Activated CD4-positive, alpha-beta T cell treated with anti-CD3 and anti-CD28 coated beads, Interleukin-2, amount 50 U/mL, for 4 hours (primary cell): ENCODE measurements at places on chromosomes 3 and 15.

- DNase-seq = no peak
Observed at GRCh38 chr15:87681104-87681503, 575.4 kb downstream of the NTRK3 start.

- DNase-seq = no peak
Observed at GRCh38 chr3:129723558-129724324, 117.3 kb upstream of the PLXND1 start.

DNA sequence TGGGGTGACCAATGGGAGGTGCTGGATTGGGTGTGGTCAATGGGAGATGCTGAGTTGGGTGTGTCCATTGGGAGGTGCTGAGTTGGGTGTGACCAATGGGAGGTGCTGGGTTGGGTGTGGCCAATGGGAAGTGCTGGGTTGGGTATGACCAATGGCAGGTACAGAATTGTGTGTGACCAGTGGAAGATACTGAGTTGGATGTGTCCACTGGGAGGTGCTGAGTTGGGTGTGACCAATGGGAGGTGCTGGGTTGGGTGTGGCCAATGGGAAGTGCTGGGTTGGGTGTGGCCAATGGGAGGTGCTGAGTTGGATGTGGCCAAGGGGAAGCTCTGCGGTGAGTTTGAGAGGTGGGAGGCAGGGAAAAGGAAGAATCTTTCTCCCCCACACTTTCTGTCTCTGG lies 250.0 kb upstream of the PROK2 start:
- DNase-seq = no peak

- DNase-seq = no peak
Observed at GRCh38 chr15:57692709-57693108, 13.8 kb upstream of the POLR2M start.

DNA sequence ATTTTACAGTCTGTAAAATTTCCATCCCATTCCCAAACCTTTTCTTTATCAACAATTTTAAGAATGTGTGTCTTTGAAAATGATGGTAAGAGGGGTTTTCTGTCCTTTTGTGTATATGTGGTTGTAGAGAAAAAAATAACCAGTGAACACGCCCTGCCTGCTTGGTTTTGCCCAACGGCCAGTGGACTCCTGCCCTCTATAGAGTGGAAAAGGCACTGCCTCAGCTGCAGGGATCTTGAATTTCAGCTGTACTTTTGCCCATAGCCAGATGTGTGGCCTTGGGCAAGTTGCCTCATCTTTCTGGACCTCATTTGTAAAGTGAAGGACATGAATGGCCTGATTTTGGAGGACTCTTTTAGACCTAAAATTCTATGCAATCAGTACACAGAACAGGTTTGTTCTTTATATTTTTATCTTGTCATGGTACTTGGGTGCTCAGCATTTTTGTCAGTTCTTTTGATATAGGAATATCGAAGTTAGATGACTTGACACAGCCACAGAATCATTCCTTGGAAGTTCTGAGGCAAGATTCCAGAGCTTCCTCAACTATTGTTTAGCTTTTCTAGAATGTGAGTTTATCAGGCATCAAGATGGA lies 81.0 kb downstream of the CLDN11 start:
- no peak for DNase-seq

DNA sequence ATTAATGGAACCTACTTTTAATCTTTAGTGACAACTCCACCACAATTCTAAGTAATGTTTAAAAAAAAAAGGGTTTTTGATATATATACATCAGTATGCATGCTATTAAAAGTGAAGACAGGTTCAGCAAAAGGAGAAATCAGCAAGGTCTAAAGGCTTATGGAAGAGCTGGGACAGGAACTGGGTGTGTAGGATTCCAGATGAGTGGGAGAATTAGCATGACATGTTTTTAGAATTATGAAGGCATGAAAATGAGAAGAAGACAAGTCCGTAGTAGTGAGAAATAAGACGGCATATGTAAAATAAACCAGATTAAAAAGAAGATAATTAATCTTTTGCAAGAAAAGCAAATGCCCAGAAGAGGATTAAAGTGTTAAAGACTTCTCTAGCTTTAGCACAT lies 52.0 kb downstream of the CBLB start:
- DNase-seq = no peak

- no peak for DNase-seq
Observed at GRCh38 chr3:190366133-190366532, 21.8 kb upstream of the CLDN16 start.

- DNase-seq = no peak
Observed at GRCh38 chr15:61549727-61550126, 320.6 kb upstream of the RORA start.

GRCh38 chr15:77507911-77508310 lies 87.2 kb downstream of the HMG20A start:
- DNase-seq = no peak

DNA sequence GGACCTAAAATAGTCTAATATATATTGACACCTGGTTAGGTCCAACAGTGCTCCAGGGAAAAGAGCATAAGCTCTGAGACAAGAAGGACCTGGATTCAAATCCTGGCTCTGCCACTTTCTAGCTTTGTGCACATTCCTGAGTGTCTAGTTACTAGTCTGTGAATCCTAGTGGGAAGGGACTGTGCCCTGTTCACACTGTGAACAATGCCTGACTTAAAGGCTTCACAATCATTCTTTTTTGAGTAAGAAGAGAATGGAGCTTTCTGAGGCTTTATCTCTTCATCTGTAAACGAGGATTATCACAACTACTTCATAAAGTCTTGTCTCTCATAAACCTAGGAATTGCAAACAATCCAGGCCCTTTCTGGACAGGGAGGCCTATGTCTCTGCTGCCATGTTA lies 235.9 kb downstream of the SOX2 start:
- DNase-seq = no peak

DNA sequence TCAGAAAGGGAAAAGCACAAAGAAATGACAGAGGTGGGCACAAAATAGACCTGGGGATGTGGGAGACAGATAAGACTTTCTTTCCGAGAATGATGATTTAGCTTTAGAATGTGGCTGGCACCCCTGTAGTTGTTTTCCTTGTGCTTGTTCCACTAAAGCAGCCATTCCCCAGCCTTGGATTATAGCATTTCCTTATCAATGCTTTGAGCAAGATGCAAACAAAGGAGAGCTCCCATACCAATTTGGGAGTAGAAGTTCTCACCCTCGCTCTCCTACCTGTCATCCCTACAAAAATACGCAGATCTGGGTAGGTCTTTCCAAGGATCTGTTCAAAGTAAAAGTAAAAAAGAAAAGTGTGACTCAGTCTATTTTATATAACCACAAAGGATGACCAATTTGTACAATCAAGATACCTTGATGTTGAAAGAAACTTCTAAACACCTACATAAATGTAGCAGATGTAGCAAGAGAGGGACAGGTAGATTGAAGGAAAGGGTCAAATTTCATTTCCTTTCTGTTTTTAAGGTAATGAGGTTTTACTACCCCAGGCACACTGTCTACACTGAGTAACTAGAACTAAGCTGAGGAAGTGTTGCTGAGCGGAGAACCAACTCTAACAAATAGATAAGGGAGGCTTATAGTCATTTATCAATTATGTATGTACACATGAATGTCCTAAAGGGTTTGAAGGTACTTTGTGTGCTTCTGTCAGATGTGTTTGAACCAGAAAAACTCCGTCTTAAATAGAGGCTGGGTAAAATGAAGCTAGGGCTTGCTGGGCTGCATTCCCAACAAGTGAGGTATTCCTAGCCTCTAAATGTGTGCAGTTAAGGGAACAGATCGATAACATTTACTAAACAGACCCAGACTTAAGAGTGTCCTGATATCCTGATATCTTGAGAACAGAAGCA lies 91.1 kb upstream of the LRRN1 start:
- DNase-seq = no peak

DNA sequence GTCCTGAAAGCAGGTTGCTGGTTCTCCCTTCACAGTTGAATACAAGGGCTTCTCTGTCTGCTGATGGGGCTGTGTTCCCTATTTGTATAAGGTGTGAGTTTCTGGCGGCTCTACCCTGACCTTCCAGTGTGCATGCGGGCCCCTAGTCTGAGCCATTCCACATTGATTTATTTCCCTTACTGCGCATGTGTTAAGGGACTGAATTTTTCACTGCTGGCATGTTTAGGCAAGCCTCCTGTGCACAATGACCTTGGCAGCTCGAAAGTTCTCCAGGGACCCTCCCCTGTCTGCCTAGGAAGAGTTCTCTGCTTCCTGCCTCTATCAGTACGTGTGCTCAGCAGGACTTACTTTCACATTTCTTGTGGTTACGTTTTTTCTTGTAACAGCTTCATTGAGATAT lies 11.4 kb downstream of the TRAK1 start:
- DNase-seq = no peak

- no peak for DNase-seq
Observed at GRCh38 chr3:165195241-165195639, 944 bp downstream of the SLITRK3 start.

- no peak for DNase-seq
Observed at GRCh38 chr3:148208975-148209374, 488.7 kb upstream of the AGTR1 start.

GRCh38 chr3:15973940-15974339 lies 176.2 kb upstream of the ANKRD28 start:
- no peak for DNase-seq

GRCh38 chr3:143885780-143886427 lies 37.6 kb upstream of the SLC9A9 start:
- DNase-seq = no peak

GRCh38 chr15:83410532-83410931 lies 36.6 kb upstream of the SH3GL3 start:
- DNase-seq = no peak

- DNase-seq = no peak
Observed at GRCh38 chr15:29635513-29636098, 186.7 kb downstream of the TJP1 start.

- DNase-seq = no peak
Observed at GRCh38 chr3:37053337-37053736, 60.0 kb downstream of the MLH1 start.

- no peak for DNase-seq
Observed at GRCh38 chr3:34889641-34890040, 749.7 kb upstream of the ARPP21 start.

DNA sequence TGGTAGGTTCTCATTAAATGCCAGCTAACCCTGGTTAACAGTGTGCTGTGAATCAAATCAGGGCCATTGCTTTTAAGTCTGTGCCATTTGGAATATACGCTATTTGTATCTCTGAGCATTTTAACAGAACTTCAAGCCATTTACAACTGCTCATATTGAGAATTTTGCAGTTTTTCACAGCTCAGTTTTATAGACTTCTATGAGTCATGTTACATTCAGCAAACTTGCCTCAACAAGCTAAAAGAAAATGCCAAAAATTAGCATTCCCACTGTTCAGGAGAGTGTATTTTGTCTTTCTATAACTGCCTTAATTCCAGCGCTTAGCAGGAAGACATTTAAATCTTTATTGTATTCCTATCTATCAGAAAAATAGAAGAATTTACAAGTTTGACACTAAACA lies 196.4 kb downstream of the GBE1 start:
- no peak for DNase-seq

- no peak for DNase-seq
Observed at GRCh38 chr15:85607842-85608241, 186.9 kb downstream of the KLHL25 start.

DNA sequence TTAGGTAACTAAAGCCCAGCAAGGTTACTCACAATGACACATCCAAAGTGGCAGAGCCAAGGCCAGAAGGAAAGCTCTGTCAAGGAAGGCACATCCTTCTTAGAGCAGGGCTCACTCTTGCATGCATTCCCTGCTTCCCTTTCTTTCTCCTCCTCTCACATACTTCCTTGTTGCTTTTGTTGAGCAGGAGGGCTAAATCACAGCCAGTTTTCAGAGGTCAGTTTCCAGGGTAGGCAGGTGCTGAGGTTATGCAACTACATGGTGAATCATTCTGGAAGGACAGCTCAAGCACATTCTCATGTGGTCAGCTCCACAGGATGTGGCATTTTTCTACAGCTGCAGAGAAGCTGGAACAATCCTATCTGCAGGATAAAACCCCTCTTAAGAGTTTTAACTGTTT lies 275.6 kb downstream of the ZNF621 start:
- DNase-seq = no peak

GRCh38 chr3:119783255-119783654 lies 1.4 kb downstream of the NR1I2 start:
- no peak for DNase-seq

DNA sequence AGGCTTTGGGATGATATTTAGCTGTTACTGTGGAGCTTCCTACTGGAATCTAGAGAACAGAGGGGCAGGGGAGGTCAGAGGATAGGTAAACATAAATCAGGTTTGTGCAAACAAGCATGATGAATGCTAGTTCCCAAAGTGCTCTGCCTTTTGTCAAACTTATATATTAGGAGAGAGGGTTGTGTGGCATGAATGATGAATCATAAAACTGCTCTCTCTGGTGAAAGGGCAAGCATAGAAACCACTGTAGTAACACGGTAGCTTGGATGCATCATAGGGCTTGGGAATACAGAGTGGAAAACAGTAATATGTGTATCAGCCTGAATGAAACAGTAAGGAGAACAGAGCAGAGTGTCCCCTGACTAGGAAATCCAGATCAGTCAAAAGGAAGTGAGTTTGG lies 486.7 kb downstream of the IL5RA start:
- DNase-seq = no peak

DNA sequence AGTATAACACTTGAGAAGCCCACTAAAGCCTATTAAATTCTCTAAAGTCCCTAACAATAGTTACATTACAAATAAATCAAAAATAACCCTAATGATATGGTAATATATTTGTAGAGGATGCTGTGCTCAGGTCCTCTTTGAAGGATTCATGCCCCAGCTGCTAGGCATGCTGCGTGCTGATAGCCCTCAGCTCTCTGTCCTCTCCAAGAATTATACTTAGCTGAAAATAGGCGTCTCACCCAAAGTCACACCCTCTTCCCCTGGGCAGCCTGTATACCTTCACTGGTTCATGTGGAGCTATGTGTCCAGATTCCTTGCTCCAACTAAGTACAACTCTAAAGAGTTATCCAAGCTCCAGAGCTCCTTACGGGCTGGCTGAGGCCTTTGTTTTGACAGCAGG lies 312.5 kb upstream of the ZNF385D start:
- no peak for DNase-seq

- DNase-seq = no peak
Observed at GRCh38 chr3:62942227-62942626, 67.0 kb upstream of the CADPS start.

- no peak for DNase-seq
Observed at GRCh38 chr15:89662893-89663626, 7.8 kb upstream of the KIF7 start.

- no peak for DNase-seq
Observed at GRCh38 chr3:120597445-120598049, 1.4 kb downstream of the NDUFB4 start.

DNA sequence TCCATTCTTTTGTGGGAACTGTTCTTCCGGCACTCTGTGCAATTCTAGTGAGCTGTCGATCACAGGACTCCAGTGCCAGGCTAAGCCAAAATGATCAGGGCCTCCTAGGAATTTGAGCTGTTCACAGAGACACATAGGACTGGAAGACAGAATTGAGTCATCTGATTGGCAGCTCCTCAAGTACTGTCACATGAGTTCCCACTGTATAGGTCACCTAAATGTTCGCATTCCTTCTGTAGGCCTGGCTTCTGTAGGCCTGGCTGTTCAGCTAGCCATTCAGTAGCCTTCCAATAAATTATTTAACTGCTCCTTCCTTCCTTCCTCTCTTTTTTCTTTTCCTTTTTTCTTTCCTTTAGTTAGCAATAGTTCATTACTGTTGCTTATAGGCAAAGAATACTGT lies 4.3 kb downstream of the PROS1 start:
- DNase-seq = no peak
